Fibroblast of skin of back (primary cell): ENCODE measurements at places on chromosomes 3 and 15.

GRCh38 chr15:73959012-73959581 is 32.8 kb downstream of the LOXL1 start:
- peak; percentile 46 for DNase-seq

DNA sequence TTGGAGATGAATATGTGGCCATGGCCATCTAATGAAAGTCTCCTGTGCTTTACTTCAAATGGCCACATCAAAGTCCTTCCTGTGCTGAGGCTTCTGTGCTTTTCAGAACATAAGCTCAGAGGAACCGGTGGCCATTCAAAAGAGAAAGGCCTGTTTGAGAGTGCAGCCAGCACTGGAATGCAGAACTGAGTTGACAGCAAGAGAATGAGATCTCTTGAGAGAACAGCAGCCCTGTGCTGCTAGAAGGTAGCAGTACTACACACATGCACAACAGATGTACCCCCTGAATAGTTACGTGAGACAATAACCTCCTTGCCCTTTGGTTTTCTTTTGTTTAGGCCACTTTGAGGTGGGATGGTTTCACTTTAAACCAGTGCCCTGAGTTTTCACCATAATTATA is 292.5 kb downstream of the PTPRG start:
- no peak for DNase-seq

- no peak for DNase-seq
Measured at GRCh38 chr3:36895496-36896409, 49.1 kb downstream of the TRANK1 start.

GRCh38 chr15:52082197-52083036 is 30.2 kb downstream of the BCL2L10 start:
- DNase-seq = no peak

DNA sequence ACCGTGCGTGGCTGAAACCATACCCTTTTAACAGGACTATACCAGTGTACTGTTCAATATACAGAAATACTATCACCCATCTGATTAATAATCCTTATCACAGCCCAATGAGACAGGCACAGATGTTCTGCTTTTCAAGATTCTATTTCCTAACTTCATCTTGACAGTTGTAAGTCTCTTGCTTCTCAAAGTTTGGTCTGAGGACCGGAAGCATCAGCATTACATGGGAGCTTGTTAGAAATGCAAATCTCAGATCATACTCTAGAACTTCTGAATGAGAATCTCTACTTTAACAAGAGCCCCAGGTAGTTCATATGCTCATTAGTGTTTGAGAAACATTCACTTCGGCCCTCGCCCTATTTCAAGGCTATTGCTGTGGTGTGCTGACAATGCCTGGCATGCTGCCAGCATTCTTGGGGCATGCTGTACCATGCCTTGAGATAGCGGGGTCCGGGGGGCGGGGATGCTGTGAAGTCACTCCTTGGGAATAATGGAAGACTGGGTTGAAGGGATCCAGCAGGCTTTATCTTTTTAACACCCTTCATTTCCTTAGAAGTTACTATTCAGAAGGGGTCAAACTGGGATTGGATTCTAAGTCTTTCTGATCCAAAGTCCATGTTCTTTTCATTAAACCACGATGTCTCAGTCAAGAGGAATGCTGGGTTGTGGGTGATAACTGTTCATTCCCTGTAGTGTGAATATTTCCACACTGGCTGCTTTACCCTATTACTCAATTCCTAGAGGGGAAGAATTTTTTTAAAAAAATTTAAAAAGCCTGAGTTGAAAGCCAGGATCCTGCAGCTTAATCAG is 194.7 kb downstream of the LPP start:
- DNase-seq = peak; percentile 95
